Mesenteric fat pad (tissue), 1 donor: ENCODE measurements at places on chromosomes 11 and 22. TPM values are rescaled to one million over a fixed set of nuclear protein-coding genes. Genes with fewer than 3 reads are reported as not detected.

LIF gene
- 34.8 TPM for total RNA-seq

UCP3 gene
- total RNA-seq = 2.7 TPM

GRM5 gene
- total RNA-seq = 0.22 TPM

NUDT8 gene
- 12.9 TPM for total RNA-seq

SLC22A9 gene
- not detected for total RNA-seq

SUSD2 gene
- total RNA-seq = 5.9 TPM

SMCO4 gene
- total RNA-seq = 17.3 TPM

BCR gene
- total RNA-seq = 98.1 TPM

LRRC74B gene
- total RNA-seq = not detected

ARHGAP42 gene
- 20.7 TPM for total RNA-seq

CRYAB gene
- 2,279 TPM for total RNA-seq

ASRGL1 gene
- total RNA-seq = 22.6 TPM

METTL15 gene
- 7.7 TPM for total RNA-seq

DNA sequence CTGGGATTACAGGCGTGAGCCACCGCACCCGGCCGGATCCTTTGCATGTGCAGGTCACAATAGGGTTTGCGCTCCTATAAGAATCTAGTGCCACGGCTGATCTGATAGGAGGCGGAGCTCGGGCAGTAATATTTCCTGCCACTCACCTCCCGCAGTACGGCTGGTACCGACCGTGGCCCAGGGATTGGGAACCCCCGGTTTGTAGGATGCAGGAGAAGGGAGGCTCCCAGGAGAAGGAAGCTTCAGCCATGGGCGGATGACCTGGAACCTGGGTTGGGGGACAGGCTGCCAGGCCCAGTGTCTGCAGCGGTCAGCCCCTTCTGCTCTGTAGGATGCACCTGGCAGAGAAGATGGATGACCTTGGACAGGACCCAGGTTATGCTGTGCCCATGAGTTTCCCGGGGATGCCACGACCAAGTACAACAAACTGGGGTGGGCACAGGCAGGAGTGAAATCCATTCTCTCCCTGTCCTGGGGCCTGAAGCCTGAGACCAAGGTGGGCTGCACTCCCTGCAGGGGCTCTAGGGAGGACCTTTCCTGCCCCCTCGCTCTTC, 818.9 kb downstream of the BRD1 start:
- DNase-seq = peak; percentile 64

GRCh38 chr11:103536335-103536722, 427.1 kb downstream of the DYNC2H1 start:
- DNase-seq = no peak

DNA sequence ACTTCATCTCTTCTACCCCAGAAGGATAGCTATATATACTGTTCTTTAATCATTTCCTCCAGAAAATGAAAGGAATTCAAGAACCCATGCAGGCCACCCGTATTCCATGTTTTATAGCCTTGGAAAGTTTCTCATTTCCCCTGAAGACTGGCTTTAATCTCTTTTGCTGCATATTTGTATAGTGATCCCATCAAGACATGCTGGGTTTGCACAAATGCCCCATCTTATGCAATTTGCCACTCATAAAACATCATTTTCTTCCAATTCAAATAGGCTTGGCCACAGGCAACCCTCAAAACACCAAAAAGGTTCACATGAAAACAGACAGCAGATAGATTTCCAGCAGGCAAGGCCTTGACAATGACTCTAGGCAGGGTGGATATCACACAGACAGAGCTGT, 28.3 kb upstream of the APOA1 start:
- DNase-seq = no peak

DNA sequence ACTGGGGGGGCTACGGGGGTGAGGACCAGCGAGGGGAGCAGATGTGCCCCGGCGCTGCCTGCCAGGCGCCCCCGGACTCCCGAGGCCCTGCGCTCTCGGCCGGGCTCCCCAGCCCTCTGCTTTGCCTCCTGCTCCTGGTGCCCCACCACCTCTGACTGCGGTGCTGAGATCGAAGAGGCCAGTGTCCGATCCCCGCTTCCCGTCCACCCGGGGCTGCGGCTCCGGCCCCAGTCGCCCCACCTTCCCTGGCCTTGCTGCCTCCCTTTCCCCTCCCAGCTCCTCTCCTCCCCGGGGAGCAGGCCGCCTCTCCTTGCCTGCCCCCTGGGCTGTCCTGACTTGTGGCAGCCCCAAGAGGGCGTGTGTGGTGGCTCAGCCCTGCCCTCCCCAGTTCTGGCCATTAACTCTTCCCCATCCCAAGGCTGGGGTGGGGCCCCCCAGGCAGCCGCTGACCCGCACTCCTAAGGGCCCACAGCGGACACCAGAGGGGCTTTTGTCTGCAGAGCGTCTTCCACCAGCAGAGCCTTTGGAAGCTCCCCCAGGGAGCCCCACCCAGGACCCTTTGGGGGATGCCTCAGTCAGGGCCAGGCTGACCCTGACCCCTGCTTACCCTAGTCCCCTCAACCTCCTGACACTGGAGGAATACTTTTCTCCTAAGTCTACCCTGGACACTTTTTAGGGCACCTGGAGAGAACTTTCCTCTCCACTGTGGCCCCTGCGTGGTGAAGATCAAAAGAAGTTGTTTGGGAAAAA, 16.6 kb downstream of the RTN4RL2 start:
- DNase-seq = no peak

GRCh38 chr11:74004759-74005615, 3.9 kb downstream of the UCP3 start:
- DNase-seq = peak; percentile 67

GRCh38 chr11:60625262-60625661, 74.2 kb upstream of the MS4A8 start:
- no peak for DNase-seq

DNA sequence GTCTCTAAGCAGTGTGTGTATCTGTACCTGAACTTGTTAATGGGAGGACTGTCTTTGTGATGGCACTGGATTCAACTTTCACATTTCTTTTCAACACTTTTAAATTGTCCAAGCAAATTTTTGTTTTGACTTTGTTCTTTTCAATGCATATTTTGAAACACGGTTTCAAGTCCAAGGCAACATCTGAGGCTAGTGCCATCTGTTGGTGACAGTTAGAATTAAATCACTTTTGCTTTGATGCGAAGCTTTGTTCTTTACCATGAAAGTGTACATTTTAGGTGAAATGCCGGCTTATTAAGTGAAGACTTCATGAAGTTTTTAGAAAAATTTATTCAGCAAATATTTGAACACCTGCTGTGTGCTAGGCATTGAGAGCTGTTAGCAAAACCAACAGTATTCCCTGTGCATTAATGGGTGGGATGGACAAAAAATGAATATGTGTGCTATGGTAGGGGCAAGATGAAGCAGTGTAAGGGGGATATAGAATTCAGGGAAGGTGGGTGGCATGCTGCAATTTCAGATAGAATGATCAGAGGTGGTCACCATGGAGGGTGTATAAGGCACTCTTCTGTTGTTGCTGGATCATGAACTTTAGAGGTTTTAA, 70.2 kb downstream of the DDX10 start:
- DNase-seq = no peak

DNA sequence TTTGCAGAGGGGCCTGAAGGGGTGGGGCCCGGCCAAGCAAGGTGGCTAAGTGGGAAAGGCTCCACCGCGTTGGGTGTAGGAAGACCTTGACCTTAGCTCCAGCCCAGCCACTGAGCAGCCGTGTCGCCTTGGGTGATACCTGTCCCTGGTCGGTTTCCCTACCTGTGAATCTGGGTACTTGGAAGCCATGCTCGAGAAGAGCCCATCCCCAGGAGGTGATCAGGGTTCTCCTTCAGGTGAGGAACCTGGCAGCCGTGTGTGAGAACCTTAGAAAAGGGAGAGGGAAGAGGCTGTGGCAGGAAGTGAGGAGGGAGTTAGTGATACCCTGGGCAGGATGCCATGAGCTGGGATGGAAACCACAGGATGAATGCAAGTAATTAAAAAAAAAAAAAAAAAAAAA, 21.6 kb downstream of the PPARA start:
- DNase-seq = no peak

DNA sequence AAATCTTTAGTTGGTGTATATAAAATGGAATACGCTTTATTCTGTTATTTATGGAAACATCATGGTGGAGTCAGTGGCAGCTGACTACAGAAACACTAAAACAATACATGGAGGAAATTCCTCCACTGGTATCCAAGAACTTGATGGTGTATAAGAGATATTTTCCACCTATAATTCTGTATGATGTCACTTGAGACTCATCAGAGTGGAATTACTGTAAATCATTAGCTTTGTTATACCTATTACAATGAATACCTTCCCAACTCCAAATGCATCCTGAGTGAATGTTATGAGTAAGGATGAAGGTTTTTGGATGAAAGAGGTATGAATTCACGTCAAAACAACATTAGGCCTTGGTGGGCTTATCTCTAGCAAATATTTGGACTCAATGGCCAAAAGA, 258.5 kb upstream of the SORL1-AS1 start:
- DNase-seq = no peak

GRCh38 chr11:27088353-27088752, 47.7 kb downstream of the BBOX1 start:
- no peak for DNase-seq

DNA sequence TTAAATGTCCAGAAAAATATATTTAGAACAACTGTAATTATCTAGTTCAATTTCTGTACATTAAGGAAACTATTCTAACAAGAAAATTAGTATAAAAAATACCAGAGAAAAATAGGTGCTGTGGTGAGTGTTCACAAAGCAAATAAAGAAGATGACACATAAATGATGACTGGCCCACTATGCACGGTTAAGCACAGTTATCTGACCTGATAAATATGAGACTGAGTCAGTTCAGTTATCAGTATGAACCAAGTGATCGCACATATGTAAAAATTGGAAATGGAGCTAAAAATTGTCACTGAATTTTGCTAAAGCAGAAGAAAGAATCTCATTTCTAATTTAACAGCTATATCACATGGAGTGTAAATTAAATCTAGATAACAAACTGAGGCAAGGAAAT, 18.8 kb upstream of the MAML2 start:
- no peak for DNase-seq

GRCh38 chr11:65477149-65477965, 21.5 kb upstream of the MALAT1 start:
- DNase-seq = peak; percentile 100

GRCh38 chr11:128481135-128481534, 106.2 kb downstream of the ETS1 start:
- no peak for DNase-seq

GRCh38 chr22:41481131-41481830, 12.4 kb downstream of the ACO2 start:
- no peak for DNase-seq

GRCh38 chr22:29855611-29856181, 17.6 kb upstream of the ASCC2 start:
- DNase-seq = no peak

- DNase-seq = peak; percentile 98
Observed at GRCh38 chr22:46754110-46754799, 8.2 kb upstream of the TBC1D22A start.

DNA sequence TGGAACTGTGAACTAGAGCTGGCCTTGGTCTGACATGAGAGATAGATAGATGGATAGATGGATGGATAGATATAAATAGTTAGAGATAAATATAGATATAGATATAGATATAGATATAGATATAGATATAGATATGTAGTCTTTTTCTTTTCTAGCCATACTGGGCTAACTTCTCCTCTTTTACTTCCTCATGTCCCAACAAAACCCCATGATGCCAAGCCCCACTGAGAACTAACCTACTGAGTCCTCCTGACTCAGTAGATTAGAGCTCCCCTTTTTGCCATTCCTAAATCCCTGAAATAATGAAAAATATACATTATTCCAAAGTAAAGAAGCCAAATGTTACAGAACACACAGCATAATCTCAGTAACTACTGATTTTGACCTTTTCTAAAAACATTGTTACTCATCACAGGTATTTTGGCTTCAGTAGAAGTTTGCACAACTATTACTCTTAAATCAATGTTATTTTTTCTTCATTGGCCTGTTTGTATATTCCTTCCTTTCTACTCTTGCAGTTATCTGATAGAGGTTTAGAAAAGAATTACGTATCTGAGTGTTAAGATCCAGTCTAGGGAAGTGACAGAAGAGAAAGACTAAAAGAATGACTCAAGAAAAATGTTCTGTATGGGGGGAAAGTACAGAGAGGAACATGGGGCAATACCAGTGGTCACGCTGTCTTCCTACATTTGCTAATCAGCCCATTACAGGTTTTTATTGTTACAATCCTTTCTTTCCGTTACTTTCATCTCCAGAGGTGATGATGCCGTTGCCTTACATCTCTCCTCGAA, 6.0 kb upstream of the OR10D3 start:
- DNase-seq = no peak

- no peak for DNase-seq
Observed at GRCh38 chr11:8927233-8927632, 5.5 kb downstream of the C11orf16 start.

DNA sequence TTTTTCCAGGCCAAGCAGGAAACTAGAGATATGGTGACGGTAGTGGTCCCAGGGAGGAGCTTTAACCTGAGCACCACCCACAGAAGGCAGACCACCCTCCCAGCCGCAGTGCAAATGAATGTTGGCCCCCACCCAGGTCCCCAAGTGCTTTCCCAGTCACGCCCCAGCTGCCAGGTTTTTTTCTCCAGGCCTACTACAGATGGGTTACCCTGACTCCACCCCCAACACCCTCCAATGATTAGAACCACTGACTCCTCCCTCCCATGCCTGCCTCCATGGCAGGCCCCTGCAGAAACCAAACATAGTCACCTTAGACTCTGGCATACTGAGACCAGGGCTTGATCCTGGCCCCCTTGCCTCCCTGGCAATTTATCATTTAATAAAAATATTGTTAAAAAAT, 58.7 kb upstream of the CHST1 start:
- DNase-seq = no peak

GRCh38 chr22:31898926-31899325, 45.4 kb upstream of the YWHAH start:
- no peak for DNase-seq
